Mammary epithelial cell (primary cell): ENCODE measurements at places on chromosomes 6 and 20. TPM values are rescaled to one million over a fixed set of nuclear protein-coding genes. Genes with fewer than 3 reads are reported as not detected.

The APOBEC2 gene
- total RNA-seq, result not detected

The HAO1 gene
- total RNA-seq, result not detected

The MRPL14 gene
- total RNA-seq, result 57.2 TPM

The TCP1 gene
- 243 and 275 TPM in 2 replicates for total RNA-seq

The DCDC2 gene
- total RNA-seq, result 0.17 TPM

The TLDC2 gene
- total RNA-seq, result not detected

The PAK5 gene
- total RNA-seq, result 1.3 TPM

The DSE gene
- total RNA-seq, result 116 TPM

The OR2H2 gene
- not detected in 2 replicates for total RNA-seq

The SLC17A3 gene
- not detected for total RNA-seq

The BHLHE23 gene
- not detected in 2 replicates for total RNA-seq

The AHI1 gene
- total RNA-seq, result 7.7 TPM
